Kidney tubule cell (primary cell): ENCODE measurements at places on chromosomes 13 and 19.

DNA sequence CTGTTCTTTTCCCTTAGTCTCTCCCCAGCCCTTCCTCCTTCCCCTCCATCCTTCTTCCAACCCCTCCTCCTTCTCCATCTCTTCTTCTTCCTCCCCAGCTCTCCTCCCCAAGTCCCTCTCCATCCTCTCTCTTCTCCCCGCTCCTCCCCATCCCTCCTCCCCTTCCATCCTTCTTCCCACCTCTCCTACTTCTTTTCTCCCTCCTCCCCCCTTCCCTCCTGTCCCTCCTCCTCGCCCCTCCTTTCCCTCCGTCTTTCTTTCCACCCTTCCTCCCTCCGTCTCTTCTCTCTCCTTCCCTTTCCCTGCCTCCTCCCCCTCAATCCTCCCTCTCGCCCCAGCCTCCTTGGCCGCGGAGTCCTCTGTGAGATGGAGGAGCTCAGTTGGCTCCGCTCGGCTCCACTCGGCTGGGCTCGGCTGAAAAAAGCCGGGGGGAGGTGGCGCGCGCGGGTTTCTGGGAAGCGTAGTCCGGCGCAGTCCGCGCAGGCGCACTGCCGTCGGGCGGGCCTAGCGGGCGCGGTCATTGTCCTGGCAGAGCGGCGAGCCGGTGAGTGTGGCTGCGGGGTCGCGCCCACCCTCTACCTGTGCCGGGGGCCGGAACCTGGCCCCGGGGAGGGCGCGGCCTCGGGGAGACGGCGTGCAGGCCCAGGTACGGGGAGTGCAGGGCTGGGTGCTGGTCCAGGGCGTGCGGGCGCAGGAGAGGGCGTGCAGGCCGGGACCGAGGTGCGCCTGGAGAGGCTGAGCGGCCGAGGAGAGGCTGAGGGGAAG is at the start of gene ZNF71:
TSS of gene ZNF71 (plus strand) at position 520 of the 765 bp plus-strand sequence. CDS start 6,257 bp downstream, outside the sequence.
- DNase-seq = peak; percentile 88

- DNase-seq = no peak
Measured at GRCh38 chr13:105070452-105070851, 1465.0 kb downstream of the EFNB2 start.

- peak; percentile 13 for DNase-seq
Measured at GRCh38 chr13:30679483-30680330, 55.6 kb upstream of the ALOX5AP start.

GRCh38 chr19:2511570-2511969 is 35.6 kb downstream of the GADD45B start:
- DNase-seq = no peak

- DNase-seq = peak; percentile 87
Measured at GRCh38 chr13:80235166-80235966, 105.6 kb downstream of the SPRY2 start.

DNA sequence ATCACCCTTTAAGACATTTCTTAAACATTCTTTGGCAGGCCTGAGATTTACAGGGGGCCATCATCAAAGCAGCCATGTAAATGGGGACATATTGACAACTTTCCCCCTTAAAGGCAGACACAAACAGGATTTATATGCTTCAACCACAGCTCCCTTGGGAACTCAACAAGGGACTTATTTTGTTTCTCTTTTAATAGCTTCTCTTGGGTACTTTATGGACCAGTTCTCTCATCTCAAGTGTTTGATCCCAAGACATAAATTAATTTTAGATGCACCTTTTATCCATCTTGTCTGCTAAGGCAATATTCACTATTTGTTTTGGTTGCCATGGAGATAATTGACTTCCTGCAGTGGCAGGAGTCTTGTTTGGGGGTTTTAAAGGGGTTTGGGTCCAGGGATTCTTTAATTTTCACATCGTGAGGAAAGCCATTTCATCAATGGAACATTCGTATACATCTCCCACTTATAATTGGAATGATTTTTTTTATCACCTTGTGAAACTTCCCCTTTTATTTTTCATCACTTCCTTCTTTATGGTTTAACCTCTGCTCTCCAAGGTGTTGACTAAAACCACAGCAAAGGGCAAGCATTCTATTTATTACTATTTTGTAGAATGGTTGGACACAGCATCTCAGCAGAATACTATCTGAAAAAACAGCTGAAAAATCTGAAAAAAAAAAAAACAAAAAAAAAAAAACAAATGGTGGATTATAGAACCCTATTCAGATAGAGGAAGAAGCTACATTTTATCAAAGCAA is 726.0 kb downstream of the DIAPH3 start:
- DNase-seq = no peak

DNA sequence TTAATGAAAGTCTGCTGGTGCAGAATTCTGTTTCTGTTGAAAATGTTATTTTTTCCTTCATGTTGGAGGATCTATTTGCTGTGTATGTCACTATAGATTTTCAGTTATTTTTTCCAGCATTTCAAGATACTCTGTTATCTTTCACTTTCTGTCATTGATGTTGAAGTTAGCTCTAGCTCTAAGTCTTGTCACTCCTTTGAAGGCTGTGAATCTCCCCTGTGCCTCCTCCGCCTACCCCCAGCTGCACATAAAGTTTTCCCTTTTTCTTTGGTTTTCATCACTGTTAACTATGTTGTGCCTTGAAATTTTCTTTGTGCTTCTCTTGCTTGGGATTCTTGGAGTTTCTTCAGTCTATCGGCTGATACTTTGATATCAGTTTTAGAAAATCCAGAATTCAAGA is 20.8 kb downstream of the URI1 start:
- no peak for DNase-seq

- DNase-seq = no peak
Measured at GRCh38 chr13:83831796-83832195, 50.5 kb downstream of the SLITRK1 start.

GRCh38 chr13:24307211-24308067 is 1.9 kb upstream of the C1QTNF9 start:
- DNase-seq = no peak

GRCh38 chr13:63896321-63896720 is 2480.7 kb upstream of the PCDH20 start:
- DNase-seq = no peak

DNA sequence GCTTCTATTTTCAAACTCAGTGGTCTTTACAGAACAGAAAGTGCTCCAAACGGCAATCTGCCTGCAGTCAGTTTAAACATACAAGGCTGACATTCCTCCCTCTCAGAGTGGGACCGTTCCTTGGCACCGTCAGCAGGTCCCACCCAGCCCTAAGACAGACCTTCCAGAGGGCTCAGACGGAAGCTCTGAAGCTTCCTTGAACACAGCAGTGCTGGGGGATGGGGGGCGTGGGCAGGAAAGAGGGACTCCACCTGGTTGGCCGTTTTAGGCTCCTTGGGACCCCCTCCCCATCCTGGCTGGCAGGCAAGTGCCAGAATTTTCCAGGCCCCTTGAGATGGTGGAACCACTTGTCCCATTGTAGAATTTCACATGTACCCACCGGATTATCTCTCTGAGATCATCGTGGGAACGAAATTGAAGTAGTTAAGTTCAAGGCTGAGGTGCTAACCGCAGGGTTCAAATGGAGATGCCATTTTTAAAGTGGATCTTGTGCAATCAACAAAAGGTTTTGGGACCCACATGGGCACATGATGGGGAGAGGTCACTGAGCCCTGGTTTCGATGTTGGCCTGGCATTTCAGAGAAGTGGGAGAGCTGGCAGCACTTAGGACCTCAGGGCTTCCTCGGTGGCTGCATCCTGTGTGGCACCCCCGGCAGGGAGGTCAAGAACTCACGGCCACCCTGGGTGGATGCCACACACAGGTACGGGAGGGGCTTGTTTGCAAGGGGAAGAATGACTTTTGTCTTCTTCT is 46.2 kb downstream of the KLF2 start:
- DNase-seq = no peak

- no peak for DNase-seq
Measured at GRCh38 chr19:35959040-35959967, 23.1 kb downstream of the LRFN3 start.

- DNase-seq = no peak
Measured at GRCh38 chr19:41443813-41444455, 978 bp downstream of the ERICH4 start.

- DNase-seq = no peak
Measured at GRCh38 chr19:11541238-11541637, 2.6 kb downstream of the CNN1 start.

DNA sequence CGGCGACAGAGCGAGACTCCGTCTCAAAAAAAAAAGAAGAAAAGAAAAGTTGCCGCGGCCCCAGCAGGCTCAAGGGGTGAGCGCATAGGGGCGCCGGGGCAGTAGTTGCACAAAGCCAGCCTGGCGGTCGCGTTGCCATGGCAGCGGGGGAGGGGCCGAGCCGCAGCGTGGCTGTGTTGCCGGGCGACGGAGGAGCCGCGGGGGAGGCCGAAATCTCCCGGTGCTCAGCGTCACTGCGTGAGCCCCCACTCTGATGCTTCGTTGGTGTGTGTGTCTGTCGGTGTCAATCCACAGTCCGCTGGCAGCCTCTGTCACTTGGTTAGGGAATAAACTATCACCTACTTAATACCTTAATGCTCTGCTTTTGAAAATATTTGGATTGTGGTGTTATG is 82.9 kb upstream of the C1QTNF9B start:
- peak; percentile 79 for DNase-seq

GRCh38 chr19:36245210-36246005 is 30.5 kb downstream of the ZNF146 start:
- DNase-seq = peak; percentile 14

DNA sequence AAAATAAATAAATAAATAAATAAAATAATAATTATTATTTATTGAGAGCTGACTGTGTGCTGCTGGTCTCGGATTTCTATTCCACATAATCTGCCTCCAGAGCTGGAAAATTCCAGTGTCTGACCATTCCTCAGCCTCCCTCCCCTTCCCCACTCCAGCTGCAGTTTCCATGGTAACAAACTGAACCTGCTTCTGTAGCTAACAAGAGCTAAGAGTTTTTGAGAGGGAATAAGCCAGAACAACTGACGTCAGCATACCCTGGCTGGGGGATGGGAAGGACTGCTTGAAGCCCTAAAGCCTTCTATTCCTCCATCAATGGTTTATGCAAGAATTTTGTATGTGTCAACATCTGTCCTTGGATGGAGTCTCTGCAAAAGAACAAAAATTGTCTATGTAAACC is 26.0 kb upstream of the PEG3 start:
- DNase-seq = no peak

GRCh38 chr13:92947770-92948434 is 278.7 kb upstream of the GPC6 start:
- DNase-seq = peak; percentile 12

DNA sequence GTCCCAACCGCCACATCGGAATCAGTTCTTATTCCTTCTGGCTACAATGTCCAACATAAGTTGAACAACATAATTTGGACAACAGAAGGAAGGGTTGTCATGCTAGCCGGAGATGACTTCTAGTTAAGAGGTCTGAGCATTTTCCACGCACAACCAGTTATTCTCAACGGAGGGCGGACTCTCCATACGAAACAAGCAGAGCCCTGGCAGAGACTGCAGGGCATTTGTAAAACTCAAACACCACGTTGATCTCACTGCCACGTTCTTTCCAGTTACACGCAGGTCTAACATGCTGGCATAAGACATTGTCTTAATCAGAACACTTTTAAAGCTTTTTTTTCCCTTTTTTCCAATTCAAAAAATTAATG is 38.3 kb upstream of the DCUN1D2 start:
- no peak for DNase-seq

DNA sequence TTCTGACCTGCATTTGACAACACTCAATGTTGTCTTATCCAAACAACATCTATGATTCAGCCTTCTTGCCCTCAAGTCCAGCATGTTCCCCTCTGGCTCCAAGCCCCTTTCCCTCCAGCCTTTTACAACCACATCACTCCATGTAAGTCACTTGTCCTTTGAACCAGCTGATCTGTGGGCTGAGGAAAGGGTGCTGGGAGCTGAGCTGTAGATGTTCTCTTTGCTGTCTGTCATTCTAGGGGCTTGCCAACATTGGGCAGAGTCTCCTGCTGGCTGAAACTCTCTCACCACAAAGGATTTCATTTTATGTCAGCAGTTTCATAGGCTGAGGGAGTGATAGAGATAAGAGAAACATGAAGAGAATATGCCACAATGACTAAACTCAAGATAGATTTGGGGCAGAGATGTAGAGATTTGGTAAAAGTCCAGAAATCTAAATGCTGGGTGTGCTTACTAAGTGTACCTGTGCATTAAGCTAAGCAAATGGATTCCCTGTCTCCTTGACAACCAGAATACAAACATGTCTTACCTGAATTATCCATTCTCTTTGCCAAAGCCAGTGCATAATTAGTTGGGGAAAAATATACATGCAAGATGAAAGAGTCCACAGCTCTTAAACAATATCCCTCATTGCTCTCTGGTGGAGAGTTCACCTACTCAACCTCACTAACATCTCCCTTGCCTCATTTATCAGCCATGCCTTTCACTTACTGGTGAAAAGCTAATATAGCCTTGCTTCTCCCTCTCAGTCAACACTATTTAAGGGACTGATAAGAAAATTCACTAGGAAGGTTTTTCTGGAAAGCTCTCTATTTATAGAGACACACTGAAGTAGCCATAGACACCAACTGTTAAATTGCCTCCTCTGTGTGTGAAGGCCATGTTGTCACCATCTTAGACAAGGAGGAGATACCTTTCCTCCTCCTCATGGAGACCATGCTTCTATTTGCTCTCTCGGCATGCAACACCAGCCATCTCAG is 175.5 kb upstream of the SERP2 start:
- no peak for DNase-seq

DNA sequence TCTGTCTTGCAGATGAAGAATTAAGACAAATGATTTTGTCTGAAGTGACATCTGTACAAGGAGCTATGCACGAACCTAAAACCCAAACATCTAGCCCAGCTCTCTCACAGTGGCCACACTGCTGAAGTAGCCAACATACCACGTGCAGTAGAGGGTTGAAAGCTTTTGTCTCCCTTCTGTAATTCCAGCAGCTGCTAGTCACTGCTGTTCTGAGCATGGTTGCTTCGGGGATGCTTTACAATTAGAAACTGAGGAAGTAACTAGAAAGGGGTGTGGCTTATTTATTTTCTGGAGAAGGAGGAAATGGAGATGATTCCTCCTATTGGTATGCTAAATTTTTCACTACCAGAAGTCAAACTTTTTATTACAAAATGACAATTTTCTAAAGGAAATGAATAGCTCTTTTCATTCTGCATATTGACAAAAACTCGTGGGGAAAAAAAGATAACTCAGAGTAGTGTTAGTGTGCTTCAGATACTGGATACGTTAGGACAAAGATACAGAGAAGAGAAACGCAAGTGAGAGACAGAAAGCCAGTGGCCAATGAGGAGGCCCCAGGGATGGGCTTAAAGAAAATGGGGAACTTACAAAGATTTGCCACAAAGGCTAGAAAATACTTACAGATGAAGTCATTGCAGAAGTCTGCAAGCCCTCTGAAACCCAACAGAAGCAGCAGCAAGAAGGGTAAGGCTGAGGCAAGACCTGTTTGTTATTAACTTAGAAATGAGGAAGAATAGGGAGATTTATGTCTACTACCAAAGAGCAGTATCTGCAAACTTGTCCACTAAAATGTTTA is 192.7 kb upstream of the MIR17HG start:
- peak; percentile 84 for DNase-seq
